SW 1271 (cell line): ENCODE measurements at places on chromosomes 13 and 19.

DNA sequence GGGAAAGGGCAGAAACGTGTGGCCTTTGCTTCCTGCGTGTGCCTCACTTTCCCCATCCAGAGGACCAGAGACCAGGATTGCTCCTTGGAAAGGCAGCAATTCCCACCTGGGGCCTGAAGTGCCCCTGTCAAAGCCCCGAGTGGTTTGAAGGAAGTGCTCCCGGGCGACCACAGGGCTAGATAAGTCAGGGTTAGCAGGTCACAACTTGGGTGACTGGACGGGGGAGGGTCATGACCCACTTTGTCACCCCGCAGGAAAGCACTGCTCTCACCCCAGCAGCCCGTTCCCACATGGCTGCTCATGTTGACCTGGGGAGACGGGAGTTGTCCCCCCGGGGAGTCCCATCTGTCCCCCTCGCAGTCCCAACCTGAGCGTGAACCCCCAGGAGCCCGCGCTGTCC is 459 bp downstream of the PRAM1 start:
- DNase-seq, result no peak

DNA sequence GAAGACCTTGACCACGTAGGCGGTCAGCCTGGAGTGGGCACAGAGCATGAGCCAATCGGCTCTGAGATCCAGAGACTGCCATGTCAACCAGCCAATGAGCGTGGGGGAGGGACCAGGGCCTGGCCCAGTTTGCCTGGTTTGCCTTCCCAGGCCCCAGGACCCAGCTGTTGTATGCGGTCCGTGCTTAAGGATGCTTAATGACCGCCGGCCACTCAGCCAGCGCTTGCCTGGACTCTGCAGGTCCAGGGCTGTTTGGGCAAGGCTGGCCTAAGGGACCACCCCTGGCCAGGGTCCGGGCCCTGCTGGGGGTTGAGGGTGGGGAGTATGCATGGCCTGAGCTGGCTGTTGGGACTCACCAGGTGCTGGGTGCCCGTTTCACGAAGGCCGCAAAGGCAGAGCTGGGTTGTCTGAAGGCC is 23.1 kb upstream of the TNFSF14 start:
- DNase-seq, result no peak

- no peak for DNase-seq
These were observed 51.5 kb downstream of the INSR start for GRCh38 chr19:7242601-7243258.

GRCh38 chr19:49102303-49102702 is 11.9 kb upstream of the LIN7B start:
- no peak for DNase-seq
